Substantia nigra (tissue), 51 donors: ENCODE measurements at places on chromosomes 2 and 18.

GRCh38 chr2:143193121-143193520 lies 63.9 kb downstream of the ARHGAP15 start:
- DNase-seq: peak; percentile 58

- no peak for DNase-seq
These were observed 46.6 kb downstream of the MFSD6 start for GRCh38 chr2:190454795-190455194.

GRCh38 chr2:177053038-177053437 lies 159.6 kb upstream of the HNRNPA3 start:
- no peak for DNase-seq

GRCh38 chr2:174776675-174777074 lies 12.4 kb upstream of the CHRNA1 start:
- DNase-seq: no peak

GRCh38 chr2:37916512-37917082 lies 8.5 kb upstream of the RMDN2 start:
- no peak for DNase-seq

GRCh38 chr2:152513029-152513428 lies 178.1 kb downstream of the FMNL2 start:
- DNase-seq: no peak

GRCh38 chr2:8478471-8478793 lies 203.4 kb upstream of the ID2 start:
- no peak for DNase-seq

GRCh38 chr2:159775021-159775420 lies 23.0 kb downstream of the CD302 start:
- no peak for DNase-seq

DNA sequence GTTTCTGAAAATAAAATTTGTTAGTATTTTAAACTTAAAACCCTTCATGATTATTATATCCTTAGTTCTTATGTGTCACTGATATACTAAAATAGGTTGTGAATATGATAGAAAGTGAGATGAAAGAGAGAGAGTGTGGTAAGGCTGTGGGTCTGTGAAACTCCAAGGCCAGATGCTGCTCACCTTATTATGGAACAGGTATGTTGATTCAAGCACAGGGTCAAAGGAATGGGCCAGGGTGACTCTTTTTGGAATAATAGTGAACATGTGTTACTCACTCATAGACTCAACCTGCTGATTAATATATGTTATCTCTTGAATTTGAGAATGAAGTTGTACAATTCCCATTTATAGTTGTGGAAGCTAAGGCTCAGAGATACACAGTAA lies 70.7 kb upstream of the FN1 start:
- DNase-seq: no peak

DNA sequence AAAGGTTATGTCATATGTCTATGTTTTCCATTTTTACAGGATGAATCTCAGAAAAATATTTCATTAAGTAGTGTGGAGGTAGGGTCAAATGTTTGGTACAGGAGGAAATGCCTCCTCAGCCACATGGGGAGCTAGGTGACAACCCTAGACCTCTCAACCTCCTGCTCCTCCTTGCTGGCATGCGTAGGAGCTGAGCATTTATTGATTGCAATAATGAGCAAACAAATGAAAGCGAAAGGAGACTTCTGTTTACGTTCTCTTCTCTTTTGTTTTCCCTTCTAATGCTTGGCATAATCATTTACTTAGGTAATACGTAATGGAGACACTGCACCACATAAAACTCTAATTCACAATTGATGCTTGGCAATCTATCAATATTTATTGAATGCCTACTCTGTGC lies 95.1 kb upstream of the CCBE1 start:
- no peak for DNase-seq

DNA sequence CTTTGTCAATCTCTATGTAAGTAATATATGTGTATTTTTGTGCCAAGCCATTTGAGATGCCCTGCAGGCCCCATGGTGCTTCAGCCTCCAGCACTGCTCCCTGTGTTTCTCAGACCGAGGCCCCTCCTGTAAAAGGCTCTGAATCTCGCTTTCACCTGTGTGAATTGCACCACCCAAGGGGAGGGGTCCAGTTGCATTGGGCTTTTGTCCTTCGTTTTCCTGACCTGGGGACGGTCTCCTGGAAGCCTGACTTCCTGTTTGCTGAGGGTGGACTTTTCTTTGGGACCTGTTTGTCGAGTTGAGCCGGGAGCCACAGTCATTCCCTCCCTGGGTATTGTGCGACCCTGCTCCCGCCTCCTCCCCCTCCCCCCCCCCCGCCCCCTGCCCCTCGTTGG lies 48.9 kb downstream of the AGAP1 start:
- no peak for DNase-seq

DNA sequence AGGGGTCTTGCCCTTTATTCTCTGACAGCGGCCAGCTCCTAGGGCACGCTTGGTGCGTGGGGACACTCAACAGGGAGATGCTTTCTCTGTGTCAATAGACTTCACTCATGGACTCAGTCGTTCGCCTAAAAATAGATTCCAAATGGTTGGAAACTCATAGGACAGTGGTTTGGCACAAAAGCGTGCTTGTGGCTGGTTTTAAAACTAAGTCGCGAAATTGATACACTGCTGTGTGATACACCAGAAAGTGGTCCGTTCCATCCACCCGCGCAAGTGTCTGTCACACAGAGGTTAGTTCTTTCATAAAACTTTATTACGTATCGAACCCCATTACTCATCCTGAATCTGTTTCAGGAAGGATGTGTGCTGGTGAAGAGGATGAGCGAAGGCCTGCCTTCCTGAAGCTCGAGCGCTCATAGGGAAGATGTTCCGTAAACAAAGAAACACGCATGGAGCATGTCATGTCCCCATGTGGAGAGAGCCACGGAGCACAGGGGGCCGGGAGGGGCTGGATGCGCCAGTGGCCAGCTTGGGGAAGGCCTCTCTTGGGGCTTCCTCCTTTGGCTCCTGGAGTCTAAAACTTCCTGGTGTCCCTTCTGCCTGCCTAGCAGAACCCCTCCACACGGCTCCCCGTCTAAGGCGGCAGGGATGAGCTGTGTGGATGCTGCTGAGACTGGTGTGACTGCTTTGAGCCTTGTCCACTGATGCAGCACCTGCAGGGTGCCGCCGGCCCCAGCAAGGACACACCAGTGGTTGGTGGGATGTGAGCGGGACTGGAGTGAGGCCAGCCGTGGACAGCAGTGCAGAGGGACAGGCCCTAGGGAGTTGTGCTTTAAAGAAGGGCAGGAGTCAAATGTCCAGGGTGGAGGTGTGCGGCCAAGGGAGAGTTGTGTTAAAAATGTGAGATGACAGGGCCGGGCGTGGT lies 207.2 kb downstream of the GBX2 start:
- DNase-seq: no peak

DNA sequence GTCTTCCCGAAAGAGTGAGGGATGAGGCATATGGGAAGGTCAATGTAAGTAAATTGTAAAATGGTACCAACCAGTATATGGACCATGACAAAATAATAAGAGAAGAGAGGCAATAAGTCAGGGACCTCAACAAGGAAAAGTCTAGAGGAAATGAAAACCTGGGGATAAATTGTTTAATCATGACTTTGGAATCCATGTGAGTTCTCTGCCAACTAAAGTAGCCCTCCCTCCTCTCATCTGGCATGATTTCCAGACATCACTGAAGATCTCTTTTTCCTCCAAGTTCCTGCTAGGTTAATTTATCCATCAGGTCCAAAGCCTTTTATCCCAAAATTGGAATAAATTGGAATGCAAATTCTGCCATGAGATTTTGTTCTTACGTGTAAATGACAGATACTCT lies 417.9 kb downstream of the NRXN1 start:
- DNase-seq: no peak

DNA sequence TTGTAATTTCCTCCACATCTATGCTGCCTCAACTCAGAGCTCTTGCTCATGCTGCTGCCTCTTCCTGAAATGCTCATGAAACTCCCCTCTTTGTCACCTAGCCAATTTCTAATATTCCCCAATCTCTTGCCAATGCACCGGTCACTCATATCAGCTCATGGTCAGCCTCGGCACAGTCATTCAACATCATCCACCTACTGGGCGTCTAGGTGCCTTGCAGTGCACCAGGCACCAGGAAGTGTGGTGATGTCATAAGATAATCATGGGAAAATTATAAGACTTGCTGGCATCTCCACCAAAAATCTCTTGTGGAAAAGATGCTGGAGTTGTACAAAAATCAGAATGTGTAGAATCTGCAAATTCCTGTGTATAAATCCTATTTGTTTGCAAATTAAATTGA lies 52.6 kb upstream of the RAB27B start:
- DNase-seq: no peak

- no peak for DNase-seq
These were observed 124.5 kb upstream of the BARD1 start for GRCh38 chr2:214934006-214934405.

GRCh38 chr18:63004466-63005089 lies 289.2 kb downstream of the PHLPP1 start:
- DNase-seq: no peak

DNA sequence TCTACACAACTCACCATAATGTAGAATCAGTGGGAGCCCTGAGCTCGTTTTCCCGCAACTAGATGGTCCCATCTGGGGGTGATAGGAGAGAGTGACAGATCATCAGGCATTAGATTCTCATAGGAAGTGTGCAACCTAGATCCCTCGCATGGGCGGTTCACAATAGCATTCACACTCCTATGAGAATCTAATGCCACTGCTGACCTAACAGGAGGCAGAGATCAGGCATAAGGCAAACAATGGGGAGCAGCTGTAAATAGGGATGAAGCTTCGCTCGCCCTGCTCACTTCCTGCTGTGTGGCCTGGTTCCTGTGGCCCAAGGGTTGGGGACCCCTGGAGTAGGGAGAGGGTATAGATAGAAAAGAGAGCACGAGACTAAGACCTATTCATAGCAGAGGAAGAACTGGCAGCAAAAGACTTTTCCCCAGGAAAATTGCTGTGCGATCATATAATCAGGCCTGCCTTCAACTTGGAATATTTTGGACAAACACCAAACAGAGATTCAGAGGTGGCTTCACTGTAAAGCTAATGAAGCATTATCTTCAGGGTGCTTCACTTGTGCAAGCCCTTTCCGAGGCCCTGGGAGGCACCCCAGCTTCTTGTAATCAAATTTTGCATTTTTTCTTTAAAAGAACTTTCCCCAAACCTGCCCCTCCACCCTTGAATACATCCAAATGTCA lies 29.0 kb upstream of the ATL2 start:
- no peak for DNase-seq

DNA sequence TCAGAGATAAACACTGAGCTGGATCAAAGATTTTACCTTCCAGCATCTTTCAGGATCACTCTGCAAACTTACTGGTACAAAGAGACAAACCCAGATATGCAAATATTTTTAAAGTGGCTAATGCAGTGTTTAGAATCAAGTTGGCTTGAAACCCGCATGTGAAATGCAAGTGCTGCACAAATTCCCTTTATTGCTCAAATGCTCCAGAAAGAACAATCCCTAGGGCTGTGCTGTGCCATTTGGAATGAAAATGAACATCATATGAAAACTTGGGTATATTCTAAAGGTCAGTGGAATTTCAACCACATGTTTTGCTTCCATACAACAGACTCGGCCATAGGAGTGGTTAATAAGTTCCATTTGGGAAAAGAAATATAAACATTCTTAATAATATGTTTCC lies 139.1 kb downstream of the VWC2L start:
- DNase-seq: no peak

GRCh38 chr2:221229099-221229498 lies 343.0 kb downstream of the EPHA4 start:
- DNase-seq: no peak

DNA sequence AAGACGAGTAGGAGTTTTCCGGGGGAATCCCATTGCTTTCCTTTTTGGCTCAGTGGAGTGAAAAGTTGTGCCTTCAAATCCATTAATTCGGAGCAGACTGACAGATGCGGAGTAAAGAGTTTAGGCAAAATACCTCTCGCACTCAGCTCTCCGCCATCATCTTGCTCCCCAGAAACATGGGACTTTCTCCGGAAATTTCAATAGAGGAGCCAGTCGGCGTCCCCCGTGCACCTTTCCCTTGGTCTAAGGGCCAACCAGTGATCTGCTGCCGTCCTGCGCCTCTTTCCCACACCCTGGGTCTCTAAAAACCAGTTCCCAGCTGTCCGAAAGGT lies 318 bp downstream of the TYW5 start:
- no peak for DNase-seq

- no peak for DNase-seq
These were observed 12.8 kb upstream of the CIB4 start for GRCh38 chr2:26654061-26654340.

- no peak for DNase-seq
These were observed 4.6 kb downstream of the CD8A start for GRCh38 chr2:86786001-86786536.

- DNase-seq: no peak
These were observed 107.3 kb downstream of the TMEFF2 start for GRCh38 chr2:192087398-192087958.

DNA sequence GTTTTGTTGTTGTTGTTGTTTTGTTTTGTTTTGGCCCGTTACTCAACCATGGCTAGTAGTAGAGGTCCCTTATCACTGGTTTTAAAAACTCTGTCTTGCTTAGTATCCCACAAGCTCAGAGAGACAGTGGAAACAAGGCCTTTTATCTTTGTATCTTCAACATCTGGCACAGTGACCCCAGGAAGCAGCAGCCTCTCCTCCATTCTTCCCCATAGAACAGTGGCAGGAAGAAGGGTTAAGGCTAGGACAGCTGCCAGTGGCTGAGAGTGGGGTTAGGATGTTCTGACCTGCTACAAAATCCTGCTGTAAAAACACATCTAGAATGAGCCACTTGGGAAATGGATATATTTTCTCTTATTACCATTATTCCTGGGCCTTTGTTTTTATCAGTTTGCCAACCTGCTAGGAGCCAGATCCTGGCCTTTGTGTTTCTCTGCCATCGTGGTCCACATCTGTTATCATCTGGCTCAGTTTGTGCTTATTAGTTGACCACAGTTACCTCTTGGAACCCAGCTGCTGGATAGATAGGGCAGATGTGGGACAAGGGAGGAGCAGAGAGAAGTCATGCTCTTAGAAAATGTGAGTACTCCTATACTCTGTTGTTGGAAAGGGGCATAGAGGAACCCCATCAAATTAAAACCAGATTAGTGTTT lies 246.8 kb downstream of the AGPS start:
- no peak for DNase-seq

DNA sequence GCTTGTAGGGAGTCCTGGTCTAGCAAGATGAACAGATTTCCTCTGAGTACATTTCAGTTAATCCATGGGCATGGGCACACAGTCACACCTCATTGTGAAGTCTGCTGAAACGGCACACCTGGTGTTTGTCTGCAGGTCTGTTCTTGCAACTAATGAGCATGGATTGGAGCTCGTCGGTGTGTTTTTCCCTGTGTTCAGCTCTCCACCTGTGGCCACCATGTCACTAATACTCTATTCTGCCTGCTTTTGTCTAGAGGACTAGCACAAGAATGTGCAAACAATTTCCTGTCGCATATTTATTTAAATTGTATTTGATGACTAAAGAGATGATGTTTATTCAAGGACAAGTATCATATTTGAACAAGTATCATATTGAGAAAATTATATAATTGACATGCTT lies 24.5 kb upstream of the PPP4R1 start:
- no peak for DNase-seq

- no peak for DNase-seq
These were observed 890.2 kb upstream of the ZEB2 start for GRCh38 chr2:145410086-145410485.
